Activated CD4-positive, alpha-beta T cell treated with anti-CD3 and anti-CD28 coated beads for 36 hours (primary cell): ENCODE measurements at places on chromosomes 11 and 22.
A peak's percentile ranks its signal among the peaks of the same experiment; 100 is the strongest.

DNA sequence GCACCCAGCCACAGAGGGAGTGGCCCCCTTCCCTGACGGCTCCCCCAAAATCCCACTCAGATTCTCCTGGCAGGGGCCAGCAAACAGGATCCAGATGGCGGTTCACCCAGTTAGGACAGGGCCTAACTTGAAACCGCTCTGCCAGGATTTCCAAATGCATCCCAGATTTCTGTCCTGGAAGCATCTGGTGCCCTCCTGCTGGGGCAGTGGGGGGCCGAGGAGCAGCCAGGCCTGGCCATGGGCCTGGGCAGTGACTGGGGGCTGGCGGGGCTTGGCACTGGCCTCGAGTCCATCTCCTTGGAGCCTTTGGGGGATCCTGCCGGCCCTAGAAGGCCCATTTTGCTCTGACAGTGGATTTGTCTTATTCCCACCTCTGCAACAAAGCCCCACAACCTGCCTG, 17.9 kb upstream of the EMID1 start:
- DNase-seq, result no peak

GRCh38 chr11:117795638-117796455, 1.2 kb downstream of the DSCAML1 start:
- peak; percentile 13 for DNase-seq

- DNase-seq, result no peak
These were observed 118.0 kb downstream of the PHF21B start for GRCh38 chr22:44891791-44892190.

GRCh38 chr22:23520863-23521440, 59.1 kb downstream of the IGLL1 start:
- DNase-seq, result no peak

DNA sequence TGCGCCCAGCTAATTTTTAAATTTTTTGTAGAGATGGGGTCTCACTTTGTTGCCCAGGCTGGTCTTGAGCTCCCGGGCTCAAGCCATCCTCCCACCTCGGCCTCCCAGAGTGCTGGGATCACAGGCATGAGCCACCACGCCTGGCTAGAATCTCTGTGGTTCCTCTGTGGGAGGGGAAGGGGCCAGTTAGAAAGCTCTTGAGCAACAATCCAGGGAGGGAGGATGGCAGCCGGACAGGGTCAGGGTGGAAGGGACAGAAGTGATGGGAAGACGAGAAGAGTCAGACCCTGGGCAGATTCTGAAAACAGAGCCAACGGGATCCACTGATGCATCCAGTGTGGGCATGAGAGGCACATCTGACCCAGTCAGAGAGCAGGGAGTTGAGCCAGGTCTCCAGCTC, 38.9 kb upstream of the MN1 start:
- no peak for DNase-seq

DNA sequence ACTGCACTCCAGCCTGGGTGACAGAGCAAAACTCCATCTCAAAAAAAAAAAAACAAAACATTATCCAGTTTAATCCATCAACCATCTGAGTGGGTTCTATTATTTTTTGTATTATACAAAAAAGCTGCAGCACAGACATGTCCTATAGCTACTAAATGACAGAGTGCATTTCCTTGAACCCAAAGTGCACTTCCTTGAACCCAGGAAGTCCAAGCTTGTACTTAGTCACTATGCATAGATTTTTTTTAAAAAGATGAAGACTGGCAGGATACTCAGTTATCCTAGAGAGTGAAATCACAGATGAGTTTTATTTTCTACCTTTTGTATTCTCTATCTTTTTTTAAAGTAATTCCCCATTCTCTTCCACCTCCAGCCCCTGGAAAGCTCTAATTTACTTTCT, 8.0 kb upstream of the RRAS2 start:
- no peak for DNase-seq

DNA sequence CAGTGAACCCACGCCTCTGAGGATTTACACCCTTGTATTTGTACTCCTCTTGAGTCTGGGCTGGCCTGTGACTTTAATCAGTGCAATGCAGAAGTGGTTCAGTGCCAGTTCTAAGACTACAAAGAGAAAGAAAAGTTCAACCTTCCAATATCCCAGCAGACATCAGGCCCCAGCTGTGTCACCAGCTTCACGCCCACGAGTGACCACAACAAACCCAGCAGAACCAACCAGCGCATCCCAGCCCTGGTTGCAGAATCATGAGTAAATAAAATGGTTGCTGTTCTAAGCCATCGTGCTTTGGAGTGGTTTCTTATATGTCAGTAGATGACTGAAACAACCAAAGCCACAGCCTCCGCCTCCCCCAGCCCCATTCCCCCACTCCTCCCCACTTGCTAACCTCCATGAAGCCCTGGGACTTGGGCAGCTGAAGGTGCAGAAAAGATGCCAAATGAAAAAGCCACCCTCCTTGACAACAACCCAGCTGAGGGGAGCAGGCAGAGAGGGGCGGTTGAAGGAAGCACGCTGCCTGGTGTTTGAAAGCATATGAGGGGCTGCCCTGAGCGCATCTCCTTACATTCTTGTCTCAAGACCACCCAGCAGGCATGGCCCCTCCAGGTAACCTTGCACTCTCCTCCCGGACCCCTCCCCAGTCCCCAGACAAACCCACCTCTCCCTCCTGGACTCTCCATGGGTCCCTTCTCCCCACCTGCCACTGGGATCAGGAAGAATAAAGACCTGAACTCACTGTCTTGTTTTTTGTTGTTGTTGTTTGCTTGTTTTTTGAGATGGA, 20.9 kb downstream of the TSKU start:
- peak; percentile 92 for DNase-seq

DNA sequence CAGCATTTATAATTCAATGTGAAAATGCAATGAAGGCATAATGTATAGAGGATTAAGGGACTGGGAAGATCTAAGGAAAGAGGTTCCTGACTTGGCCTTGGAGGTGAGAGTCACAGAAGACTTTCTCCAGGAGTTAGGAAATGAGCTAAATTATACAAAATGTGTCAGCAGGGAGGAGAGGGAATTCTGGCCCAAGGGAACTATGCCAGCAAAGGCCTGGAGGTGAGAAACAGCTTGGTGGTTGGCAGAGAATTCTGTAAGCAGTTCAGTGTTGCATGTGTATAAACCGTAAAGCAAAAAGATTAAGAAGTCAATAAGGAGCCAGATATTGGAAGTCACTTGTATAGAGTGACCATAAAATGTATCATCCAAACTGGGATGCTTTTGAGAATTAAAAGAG, 142.2 kb upstream of the SESN3 start:
- no peak for DNase-seq

DNA sequence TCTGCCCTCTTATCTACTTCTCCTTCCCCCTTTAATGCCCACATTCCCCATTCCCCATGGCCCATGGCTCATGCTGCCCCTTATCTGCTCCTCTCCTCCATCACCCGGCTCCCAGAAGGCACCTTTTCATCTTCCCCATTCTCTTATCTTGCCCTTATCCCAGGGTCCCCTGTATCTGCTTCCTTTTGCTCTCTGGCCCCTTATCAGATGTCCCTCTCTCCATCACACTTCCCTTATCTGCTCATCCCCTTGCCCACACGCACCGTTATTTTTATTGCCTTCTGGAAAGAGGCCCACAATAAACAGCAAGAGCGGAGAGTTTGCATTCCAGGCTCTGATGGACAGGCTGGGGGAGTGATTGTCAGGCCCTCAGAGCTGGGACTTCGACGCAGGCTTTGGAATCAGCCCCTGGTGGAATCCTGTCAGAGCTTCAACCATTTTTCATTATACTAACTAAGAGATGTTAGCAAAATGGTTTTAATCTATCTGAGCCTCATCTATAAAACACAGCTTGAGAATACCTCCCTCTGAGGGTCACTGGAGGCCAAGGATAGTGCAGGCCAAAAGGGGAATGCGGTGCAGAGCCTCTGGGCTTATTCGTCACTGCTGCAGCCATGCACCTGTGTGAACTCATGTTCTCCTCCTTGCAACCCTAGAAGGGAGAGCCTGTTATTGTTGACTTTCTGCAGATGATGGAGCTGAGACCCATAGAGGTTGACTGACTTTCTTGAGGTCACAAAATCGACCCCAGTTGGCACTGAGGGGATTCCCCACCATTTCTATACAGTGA, 37.0 kb upstream of the LRRC55 start:
- no peak for DNase-seq

- DNase-seq, result no peak
These were observed 32.6 kb upstream of the APLP2 start for GRCh38 chr11:130037058-130037457.

DNA sequence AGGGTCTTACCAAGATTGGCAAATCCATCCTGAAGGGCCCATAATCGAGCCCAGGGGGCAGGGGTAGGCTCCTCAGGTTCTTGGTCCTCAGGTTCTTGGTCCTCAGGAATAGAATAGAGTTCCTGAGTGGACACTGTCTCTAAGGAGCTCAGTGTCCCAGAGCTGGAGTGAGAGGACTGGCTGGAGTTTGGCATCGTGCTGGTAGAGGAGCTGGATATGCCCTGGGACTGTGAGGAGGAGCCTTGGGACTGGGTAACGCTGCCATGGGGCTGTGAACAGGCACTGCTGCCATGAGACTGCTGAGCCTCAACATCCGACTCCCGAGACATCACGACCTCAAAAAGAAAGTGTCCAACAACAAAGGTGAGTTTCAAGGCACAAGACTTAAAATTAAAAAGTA, 7.2 kb downstream of the CHEK2 start:
- DNase-seq, result no peak

DNA sequence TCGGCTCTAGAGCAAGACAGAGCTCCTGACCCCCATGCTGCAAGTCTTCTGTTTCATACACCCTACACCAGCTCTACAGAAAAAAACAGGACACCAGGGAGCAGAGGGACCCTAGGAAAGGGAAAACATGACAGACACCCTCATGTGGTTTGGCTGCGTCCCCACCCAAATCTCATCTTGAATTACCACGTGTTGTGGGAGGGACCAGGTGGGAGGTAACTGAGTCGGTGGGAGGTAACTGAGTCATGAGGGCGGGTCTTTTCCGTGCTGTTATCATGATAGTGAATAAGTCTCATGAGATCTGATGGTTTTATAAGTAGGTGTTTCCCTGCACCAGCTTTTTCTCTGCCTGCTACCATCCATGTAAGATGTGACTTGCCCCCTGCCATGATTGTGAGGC, 6.6 kb upstream of the C22orf39 start:
- DNase-seq, result no peak

DNA sequence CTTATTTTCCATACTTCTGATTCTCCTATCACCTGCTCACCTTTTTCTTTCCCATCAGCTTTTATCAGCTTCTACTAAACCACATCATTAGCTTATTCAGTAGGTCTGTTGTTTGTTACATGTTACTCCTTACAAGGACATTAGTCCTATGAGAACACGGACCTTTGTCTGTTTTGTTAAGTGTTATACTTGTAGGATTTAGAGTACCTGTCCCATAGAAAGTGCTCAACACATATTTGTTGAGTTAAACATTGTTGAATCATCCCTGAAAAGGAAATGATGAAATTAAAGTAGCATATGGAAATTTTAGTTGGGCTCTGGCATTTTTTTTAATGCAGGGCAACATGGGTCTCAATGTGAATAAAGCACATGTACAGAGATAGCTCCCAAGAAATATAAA, 222.1 kb upstream of the CARD18 start:
- no peak for DNase-seq

DNA sequence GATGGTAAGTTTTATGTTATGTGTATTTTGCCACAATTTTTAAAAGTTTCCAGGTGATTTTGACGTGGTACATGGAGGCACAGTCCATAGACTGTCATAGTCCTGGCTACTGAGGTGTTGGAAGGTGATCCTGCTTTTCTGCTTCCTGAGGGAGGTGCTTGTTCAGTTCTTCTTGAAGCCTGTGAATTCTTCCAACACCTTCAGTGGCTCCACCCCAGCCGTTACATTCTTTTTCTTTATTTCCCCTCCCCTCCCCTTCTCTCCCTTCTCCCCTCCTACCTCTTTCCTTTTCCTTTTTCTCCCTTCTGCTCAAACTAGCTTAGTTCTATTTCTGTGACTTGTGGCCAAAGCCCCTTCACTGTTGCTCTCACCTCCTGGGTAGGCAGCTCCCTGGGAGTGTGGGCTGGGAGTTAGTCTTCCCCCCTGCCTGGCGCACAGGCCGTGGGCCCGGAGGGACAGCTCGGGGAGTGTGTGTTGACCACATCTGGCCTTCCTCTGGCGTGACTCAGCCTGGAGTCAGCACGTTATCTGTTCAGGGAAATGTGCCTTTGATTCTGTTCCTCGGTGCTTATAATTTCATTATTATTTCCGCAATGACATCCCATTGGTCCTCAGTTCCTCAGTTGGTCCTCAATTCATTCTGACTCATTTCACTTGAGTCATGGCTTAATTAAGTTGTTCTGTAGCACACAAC, 566.2 kb downstream of the TBC1D22A start:
- DNase-seq, result no peak

DNA sequence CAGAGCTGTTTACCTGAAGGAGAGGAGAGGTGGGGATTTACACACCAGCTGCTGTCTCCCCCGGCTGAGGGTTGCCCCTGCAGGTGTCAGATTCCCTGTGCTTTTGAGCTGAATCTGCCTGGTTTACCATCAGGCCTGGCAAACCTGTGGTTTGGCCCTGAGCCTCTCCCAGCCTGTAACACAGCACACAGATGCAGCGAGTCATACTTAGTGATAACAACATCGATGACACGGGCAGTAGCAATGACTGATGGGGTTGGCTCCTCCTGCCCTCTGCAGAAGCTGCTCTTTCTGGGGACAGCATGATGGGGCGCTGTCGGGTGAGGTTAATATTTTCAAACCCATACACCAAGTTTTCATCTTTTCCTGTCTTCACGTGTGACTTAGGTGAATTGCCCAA, 380.0 kb upstream of the B3GAT1 start:
- DNase-seq, result no peak

- no peak for DNase-seq
These were observed 35.5 kb upstream of the SLC22A24 start for GRCh38 chr11:63179432-63180041.

DNA sequence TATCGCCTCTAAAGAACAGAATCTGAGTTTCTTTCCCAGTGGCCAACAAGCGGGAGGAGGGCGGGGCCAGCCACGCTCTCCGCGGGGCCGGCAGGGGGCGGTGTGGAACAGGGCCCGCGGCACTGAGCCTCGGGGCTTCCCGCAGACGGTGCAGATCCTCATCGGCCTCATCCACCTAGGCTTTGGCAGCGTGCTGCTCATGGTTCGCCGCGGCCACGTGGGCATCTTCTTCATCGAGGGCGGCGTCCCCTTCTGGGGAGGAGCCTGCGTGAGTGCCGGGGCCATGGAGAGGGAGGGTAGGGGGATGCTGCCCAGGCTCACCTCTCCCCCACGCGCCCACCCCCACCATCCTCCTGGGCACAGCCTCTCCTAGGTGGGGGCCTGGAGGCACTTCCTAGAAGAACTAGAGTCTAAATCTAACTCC, 10.7 kb downstream of the MS4A15 start:
- DNase-seq, result peak; percentile 64

DNA sequence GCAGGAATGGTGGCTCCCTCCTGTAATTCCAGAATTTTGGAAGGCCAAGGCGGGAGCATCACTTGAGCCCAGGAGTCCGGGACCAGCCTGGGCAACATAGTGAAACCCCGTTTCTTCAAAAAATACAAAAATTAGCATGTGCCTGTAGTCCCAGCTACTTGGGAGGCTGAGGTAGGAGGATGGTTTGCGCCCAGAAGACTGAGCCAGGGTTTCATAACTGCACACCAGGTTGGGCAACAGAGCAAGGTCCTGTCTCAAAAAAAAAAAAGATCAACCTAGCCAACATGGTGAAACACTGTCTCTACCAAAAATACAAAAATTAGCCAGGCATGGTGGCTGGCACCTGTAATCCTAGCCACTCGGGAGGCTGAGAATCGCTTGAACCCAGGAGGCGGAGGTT, 6.4 kb downstream of the A4GALT start:
- DNase-seq, result no peak

GRCh38 chr11:72389116-72389515, 45.2 kb downstream of the CLPB start:
- no peak for DNase-seq
